ENCODE measurements at places on chromosomes 7 and 10. TPM values are rescaled to one million over a fixed set of nuclear protein-coding genes. Genes with fewer than 3 reads are reported as not detected.
A peak's percentile ranks its signal among the peaks of the same experiment; 100 is the strongest.

DNA sequence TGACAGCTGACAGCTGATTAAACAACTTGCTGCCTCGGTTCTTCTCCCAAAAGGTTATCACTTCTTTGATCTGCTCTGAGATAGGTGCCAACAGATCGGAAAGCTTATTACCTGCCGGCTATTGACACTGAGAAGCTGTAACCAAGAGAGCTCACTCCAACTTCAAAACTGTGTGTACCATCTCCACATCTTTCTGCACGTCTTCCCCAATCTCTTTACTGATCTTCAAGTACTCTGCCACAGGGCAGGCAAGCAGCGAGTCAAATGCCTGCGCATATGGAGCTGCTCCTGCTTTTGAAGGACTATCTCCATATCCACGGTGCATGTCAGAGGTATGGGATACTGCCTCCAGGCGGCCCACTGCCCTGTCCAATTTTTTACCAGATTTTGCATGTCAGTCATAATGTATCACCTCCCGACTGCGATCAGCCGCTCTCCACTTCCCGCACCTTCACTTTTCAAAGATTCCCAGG lies 352 bp upstream of the ZNF485 start:
- DNase-seq: no peak

DNA sequence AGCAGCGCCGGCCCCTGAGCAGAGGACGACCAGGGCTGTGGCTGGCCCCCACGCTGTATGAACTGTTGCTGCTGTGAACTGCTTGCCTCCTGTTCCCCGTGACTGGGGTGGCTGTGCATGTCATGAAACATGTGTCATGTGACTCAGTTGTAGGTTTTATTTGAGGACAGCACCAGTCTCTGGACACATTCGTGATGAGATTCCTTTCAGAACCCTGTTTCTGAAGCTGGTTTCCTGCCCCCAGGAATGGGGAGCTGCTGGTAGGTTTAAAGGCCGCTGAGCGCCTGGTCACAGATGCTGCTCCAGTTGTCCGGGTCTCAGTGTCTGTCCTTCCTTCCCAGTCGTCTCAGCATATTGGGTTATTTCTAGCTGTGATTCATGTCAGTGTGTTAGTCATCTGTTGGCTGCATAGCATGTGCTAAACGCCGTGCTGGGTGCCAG lies 79.1 kb upstream of the PPIF start:
- DNase-seq: no peak

DNA sequence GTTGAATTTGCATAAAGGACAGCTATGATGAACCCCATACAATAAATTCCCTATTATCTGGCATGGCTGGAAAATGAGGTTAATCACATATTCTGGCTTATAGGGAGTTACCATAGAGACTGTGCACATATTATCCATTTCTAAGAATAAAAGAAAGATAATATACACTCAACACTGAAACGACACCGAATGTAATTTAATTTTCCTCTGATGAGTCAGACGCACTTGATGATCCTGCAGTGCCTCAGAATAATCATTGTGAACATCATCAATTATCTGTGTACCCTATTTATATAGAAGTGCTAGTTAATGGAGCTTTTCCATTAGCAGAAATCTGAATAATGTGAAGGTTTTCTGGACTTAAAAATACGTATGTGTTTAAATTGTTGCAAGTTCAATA lies 60.2 kb downstream of the SGCE start:
- DNase-seq: no peak

DNA sequence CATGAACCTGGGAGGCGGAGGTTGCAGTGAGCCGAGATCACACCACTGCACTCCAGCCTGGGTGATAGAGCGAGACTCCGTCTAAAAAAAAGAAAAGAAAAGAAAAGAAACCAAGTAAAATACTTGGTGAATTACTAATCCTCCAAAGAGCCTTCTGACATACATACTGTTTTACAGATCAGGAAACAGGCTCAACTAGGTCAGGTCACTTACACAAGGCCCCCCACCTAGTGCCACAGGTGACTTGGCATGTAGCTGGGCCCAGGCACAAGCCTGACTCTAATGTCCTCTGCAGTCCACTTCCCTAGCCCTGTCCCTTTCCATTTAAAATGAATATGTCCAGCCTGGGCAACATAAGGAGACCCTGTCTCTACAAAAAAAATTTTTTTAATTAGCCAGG lies 157.0 kb downstream of the TPST1 start:
- no peak for DNase-seq

GRCh38 chr10:18216482-18216881 lies 76.3 kb downstream of the CACNB2 start:
- no peak for DNase-seq

- DNase-seq: no peak
Measured at GRCh38 chr10:74079028-74079935, 71.3 kb downstream of the AP3M1 start.

DNA sequence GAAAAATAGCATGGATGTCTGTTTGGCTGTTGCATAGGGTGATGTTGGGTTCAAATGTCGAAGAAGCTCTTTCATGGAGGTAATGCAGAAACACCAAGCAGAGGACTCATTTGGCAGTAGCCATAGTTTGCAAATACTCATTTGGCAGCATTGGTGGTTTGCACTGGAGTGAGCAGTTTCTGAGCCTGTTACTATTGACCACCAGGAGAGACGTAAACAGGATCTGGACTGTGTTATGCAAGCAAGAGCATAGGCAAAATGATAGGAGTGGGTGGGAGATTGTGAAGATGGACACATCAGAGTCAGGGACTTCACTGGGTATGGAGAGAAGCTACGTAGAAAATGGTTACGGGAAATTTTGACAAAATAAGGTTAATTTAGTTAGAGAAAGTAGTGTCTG lies 22.9 kb upstream of the A1CF start:
- DNase-seq: no peak

GRCh38 chr10:102449321-102450123 lies 1.8 kb downstream of the C10orf95 start:
- DNase-seq: peak; percentile 75

DNA sequence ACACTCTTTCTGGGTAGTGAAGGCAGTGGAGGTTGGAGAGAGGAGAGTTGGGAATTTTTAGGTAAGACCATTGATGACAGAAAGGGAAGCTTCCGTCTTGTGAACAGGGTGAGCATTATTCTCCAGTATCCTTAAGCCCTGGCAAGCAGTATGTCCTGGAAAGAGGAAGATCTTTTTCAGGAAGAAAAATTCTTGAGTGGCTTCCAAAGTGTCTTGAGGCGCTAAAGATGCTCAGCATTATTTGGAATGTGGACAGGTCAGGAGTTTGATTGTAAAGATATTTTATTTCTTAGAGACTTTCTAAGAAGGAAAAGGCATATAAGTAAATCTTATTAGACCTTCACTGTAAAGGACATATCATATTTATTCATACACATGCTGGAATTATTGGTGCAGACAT lies 54.3 kb downstream of the ABCC2 start:
- DNase-seq: no peak

DNA sequence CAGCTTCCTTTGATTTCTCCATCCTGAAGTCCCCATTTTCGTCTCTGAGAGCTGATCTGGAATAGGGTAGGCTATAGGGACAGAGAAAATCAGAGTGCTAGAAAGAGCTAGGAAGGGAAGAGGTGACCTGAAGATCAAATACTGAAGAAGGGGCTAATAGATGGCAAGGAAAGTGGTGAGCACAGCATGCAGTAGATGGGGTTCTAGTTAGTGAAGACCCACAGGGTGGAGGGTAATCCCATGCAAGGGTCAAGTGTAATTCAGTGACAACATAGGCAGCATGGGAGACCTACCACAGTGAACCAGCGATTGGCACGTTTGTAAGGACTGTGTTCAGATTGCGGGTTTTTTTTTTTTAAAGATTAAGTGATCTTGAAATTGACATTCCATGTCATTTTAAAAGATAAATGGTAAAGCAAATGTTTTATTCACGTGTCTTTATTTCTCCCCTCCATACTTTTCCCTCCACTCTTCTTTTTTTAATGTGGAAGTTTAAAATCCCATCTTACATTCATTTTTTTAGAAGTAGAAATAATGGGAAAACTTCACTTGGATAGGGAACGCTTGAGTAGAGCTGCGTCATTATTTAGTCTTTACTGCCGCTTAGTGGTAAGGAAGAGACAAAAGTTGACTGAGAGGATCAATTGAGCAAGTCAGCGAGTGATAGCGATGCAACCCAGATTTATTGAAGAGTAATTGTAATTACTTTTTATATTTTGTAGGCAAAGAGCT lies 21.0 kb upstream of the ABI1 start:
- no peak for DNase-seq

DNA sequence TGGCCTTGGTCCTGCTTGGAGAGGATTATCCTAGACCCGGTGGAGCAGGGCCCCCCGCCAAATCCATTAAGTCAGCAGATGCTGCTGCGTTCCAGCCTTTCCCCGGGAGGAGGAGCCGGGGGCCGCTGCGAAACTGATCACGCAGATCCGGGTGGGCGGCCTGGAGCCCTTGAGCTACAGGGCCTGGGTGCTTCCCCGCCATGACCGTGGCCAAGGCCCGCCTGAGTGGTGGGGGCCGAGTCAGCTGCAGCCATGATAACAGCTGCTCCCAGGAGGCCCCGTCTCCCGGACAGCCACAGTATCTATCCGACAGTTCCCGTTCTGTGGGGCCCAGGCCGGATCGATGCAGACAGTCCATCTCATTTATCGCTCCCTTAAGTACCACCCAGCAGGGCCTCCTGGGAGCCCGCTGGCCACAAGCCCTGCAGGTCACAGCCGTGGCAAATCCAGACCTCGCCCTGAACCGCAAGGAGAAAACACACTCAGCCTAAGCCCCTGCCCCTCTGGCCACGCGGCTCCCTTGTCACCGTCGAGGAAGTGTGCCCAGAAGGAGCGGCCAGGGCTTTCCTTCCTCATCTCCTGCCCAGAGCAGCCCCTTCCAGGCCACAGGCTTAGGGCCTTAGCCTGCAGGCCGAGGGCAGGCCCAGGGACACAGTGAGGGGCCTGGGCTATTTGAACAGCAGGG lies 34.4 kb upstream of the SLC29A4 start:
- DNase-seq: peak; percentile 86

GRCh38 chr7:32250471-32251260 lies 180.5 kb upstream of the PDE1C start:
- no peak for DNase-seq

DNA sequence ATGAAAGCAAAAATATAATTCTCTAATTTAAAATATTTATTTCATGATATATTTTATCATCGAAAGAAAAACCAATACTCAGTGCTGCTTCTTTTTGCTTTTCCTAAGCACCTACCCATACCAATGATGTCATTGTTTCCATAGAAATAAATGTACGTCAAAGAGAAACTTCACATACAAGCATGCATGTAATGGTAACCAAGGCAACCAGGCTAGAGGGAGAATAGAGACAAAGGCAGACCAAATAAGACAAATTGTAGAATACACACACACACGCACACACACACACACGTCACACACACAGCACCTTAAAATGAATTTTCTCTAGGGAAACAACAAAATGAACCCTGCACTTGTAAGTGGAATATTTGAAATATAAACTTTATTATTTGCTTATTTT lies 75.5 kb downstream of the MACC1 start:
- DNase-seq: no peak

- DNase-seq: no peak
Measured at GRCh38 chr7:25642849-25643248, 414.6 kb upstream of the NPVF start.

DNA sequence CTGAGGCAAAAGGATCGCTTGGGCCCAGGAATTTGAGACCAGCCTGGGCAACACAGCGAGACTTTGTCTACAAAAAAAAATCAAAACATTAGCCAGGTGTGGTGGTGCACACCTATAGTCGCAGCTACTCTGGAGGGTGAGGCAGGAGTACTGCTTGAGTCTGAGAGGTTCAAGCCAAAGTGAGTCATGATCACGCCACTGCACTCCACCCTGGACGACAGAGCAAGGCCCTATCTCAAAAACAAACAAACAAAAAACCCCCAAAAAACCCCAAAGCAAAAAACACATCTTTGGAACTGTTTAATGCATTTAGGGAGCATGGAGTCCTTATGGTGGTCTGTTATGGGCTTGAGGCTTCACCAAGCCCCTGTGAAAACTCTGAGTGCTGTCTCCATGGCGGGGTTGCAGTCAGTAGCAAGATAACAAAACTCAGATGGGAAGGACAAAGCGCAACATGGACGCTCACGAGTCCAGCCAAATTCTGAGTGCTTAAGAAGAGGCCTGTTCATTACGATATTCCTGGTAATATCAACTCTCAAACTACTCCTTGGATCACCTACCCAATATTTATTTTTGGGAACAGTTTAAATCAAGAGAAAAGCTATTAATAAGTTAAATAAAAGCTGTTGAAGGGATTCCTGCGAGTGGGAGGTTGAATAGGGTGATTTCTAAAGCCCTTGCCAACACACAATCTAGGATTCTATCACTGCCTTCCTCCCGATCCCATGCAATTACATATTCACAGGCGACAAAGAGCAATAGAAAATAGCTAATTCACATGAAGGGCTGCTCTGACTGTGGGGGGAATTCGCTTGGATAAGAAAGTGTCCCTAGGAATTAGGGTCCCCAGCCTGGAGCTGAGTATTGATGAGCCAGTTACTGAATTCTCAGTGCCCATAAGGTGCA lies 123.3 kb downstream of the HIPK2 start:
- no peak for DNase-seq

GRCh38 chr10:86225103-86225782 lies 141.4 kb downstream of the GRID1 start:
- no peak for DNase-seq

GRCh38 chr10:113100281-113100680 lies 150.2 kb downstream of the TCF7L2 start:
- DNase-seq: no peak

DNA sequence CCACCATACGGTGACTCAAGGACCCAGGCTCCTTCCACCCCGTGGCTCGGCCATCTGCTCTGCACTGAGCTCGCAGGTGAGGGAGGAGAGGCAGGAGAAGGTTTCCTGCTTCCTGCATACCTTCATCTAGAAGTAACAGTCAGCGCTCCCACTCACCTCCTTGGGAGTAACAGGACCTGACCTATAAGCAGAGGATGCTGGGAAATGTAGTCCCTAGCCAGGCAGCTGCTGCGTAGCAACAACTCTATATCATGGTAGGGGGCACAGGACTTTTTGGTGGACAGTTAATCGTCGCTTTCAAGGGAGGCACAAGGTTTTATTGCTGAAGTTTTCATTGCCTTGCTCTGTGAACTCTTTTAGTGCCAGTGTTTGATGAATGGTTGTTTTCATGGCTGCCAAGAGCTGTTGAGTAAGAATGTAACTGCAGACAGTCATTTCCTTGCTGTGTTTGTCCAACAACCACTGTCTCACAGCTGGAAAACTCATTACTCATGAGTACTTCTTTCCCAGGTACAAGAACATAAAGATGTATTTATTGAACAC lies 10.2 kb upstream of the ZFYVE27 start:
- DNase-seq: no peak

Gene SFRP5
- total RNA-seq: 3.0 TPM

Gene EBLN1
- total RNA-seq: not detected

Gene GPR22
- total RNA-seq: not detected

Gene GRB10
- 27.8 TPM for total RNA-seq

Gene CPA1
- total RNA-seq: 30.2 TPM

Gene ZNRF2
- 14.4 TPM for total RNA-seq

Gene CCDC186
- total RNA-seq: 15.7 TPM

Gene CACNB2
- total RNA-seq: 60.9 TPM

Gene SDK1
- 4.5 TPM for total RNA-seq

Gene TDRD1
- total RNA-seq: 1.2 TPM

Gene PRKAR1B
- total RNA-seq: 31.2 TPM

All from ovary (tissue), 10 donors.